ENCODE measurements at places on chromosomes 2 and 18.

DNA sequence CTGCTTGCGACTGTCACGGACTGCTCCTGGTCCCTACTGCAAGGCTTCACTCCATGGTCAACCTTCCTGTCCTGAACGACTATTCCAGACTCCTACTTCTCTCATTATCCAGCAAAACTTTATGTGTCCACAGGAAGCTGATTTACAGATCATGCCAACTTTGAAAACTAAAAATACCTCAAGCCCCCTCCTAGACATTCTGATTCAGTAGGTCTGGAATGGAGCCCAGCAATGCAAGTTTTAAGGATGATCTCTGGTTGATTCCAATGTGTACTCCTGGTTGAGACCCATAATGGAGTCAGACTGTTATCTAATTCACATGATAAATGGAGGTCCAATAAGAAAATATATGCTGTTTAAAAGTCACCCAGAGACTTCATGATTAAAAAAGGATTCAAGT, 13.1 kb upstream of the LRATD1 start:
- DNase-seq: no peak

DNA sequence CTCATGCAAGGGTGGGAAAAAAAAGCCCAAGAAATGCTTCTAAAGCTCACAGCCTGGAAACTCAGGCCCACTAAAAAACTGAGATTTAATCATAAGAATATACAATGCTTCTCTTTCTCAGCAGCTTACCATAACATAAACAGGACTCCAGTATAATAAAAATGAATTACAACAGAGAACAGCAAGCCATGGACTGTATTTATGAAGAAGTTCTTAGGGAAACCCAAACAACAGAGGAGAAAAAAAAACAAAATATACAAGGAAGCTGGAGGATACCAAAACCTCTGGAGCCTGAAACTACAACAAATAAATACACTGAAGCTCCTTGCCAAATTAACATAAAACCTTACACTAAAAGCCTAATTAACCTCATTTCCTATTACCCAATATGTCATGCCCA, 187.8 kb downstream of the RDH14 start:
- no peak for DNase-seq

DNA sequence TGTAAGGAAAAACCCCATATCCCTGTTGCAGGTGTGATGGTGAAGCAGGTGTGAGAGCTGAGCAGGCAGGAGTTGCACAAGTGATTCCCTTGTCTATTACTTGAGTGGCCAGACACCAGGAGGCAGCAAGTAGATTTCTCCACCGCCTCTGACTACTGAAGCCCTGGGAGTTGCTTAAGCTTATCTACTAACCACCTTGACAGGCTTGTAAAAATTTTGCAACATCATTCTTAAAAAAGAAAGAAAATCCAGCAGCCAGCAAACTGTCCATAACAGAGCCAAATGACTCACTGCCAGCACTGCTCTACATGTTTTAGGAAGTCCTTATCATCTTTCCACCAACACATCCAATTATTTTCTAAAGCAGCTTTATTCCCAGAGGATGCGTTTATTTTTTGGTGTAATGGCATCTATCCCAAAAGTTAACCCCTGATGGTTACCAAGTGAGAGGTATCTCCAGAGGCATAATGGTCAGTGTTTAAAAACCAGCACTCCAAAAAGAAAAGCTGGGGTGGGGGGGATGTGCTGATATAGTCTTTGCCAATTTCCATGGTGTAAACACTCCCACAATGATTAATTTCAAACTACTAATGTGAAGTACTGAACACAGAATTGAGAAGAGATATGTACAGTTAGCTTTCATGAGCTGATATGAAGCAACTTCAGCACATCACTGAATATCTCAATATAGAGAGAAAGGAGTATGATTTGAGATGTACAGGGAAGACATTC, 16.3 kb upstream of the GPR39 start:
- no peak for DNase-seq

GRCh38 chr2:236965021-236965840, 120.5 kb upstream of the COPS8 start:
- no peak for DNase-seq

GRCh38 chr2:207264310-207264709, 98.6 kb upstream of the KLF7 start:
- DNase-seq: no peak

Measured in mesothelial cell of epicardium (in vitro differentiated cells).